ENCODE measurements at places on chromosomes 5 and 9. TPM values are rescaled to one million over a fixed set of nuclear protein-coding genes. Genes with fewer than 3 reads are reported as not detected.

S100Z gene
- not detected for total RNA-seq

PKN3 gene
- total RNA-seq: 0.55 TPM

CDX1 gene
- 0.09 TPM for total RNA-seq

OCLN gene
- total RNA-seq: 0.43 TPM

PCDHGC4 gene
- total RNA-seq: 1.7 TPM

PCDHGB2 gene
- total RNA-seq: 2.4 TPM

FAM174A gene
- total RNA-seq: 24.3 TPM

ASB6 gene
- 10.0 TPM for total RNA-seq

SLC44A1 gene
- 60.5 TPM for total RNA-seq

AMBP gene
- 0.28 TPM for total RNA-seq

ACOT12 gene
- 0.74 TPM for total RNA-seq

LRRC26 gene
- total RNA-seq: not detected

PCDHGB4 gene
- 27.5 TPM for total RNA-seq

IRX2 gene
- total RNA-seq: not detected

SPATA31D1 gene
- not detected for total RNA-seq

MARCOL gene
- 8.3 TPM for total RNA-seq

AFAP1L1 gene
- total RNA-seq: 2.4 TPM

FAM219A gene
- total RNA-seq: 3.7 TPM

PTPRD gene
- 6.9 TPM for total RNA-seq

TRPM6 gene
- total RNA-seq: 0.09 TPM
